T1000 (cell line): ENCODE measurements at places on chromosomes 7 and 10.

DNA sequence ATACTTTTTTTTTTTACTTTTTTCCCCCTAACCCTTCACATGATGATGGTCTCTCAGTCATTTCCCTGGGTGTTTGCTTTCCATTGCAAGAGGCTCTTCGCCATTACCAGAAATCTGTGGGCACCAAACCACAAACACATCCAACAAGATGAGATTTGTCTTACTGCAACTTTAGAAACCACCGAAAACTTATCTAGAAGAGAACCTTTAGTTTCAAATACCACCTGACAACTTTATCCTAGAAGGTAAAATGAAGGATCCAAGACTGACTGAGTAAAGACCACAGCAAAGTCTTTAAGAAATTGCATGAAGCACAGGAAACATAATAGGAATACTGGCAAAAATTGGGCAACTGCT is 363.3 kb upstream of the MBL2 start:
- no peak for DNase-seq

GRCh38 chr10:48199580-48200377 is 74.7 kb downstream of the FRMPD2 start:
- no peak for DNase-seq

- DNase-seq, result no peak
Measured at GRCh38 chr10:112296908-112297331, 13.7 kb downstream of the TECTB start.

DNA sequence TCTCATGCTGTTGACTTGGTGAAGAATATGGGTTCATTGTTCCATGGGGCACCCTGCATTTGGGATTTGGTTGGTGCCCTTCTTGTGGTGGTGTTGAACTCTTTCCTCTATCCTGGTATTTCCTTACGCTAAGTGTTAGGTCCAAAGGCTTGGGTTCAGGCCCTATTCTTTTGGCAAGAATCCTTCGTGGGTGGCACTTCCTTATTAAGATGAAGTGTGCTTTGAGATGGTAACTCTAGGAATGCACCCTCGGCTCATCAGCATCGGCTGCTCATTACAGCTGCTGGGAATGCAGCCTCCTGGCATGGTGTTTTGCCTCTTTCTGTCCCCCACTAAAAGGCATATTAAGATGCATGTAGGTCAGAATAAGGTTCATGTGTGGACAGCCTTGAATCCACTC is 380.7 kb downstream of the RPS24 start:
- DNase-seq, result no peak

GRCh38 chr10:126092366-126093215 is 196.2 kb downstream of the FANK1 start:
- peak; percentile 3 for DNase-seq

- no peak for DNase-seq
Measured at GRCh38 chr7:54663603-54664234, 95.3 kb downstream of the SEC61G start.

GRCh38 chr10:62818426-62819011 is 2.4 kb upstream of the EGR2 start:
- no peak for DNase-seq

- DNase-seq, result no peak
Measured at GRCh38 chr10:84184517-84184916, 9.8 kb upstream of the CDHR1 start.

- no peak for DNase-seq
Measured at GRCh38 chr7:120993553-120994191, 5.2 kb downstream of the CPED1 start.

DNA sequence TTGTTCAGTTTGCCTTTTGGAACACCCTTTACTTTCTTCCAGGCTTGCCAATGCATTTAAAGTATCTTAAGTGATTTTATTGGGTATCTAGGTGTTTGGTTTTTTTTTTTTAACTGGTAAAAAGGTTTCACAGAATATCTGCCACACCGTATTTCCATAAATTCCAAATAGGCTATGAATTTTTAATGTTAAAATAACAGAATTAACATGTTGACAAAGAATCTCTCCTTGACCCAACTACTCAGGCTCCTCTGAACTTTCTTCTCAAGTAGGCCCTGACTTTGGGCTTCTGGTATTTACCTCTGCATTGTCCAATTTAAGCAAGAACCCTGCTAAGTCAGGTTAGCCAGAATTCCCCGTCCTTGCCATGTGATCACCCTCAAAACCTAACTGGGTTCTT is 61.2 kb upstream of the PLA2G12B start:
- no peak for DNase-seq

GRCh38 chr7:107479303-107479702 is 9.4 kb downstream of the GPR22 start:
- no peak for DNase-seq

GRCh38 chr7:66500087-66500486 is 128.6 kb upstream of the KCTD7 start:
- no peak for DNase-seq

- no peak for DNase-seq
Measured at GRCh38 chr7:95874541-95875265, 102.3 kb downstream of the DYNC1I1 start.

DNA sequence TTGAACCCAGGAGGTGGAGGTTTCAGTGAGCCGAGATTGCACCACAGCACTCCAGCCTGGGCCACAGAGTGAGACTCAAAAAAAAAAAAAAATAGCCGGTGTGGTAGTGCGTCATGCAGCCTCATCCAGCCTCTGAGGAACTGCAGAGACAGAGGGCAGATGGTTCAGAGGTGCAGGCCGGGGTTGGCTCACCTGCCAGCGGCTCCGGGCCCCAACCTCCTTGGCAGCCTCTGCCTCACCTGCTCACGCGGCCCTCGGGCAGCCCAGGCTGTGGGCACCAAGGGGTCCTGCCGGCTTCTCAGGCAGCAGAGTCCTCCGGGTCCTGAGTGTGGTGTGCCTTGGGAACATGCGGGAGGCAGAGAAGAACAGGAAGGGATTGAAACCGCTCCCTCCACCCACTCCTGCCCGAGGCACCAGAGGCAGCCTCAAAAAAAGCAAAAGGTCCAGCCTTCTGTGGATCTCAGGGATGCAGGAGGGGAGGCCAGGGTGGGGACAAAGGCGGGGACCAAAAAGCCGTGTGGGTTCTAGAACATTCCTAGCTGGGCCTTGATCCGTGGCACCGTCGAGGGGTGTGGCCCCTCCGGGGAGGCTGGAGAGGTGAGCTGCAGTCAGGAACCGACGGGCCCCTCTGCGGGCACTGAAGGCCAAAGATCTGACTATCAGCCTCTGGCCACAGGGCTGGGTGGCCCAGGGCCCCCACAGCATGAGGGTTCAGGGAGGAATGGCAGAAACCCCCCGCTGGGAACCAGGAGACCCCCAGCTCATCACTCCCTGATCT is 55.4 kb upstream of the DNAJB6 start:
- no peak for DNase-seq

GRCh38 chr10:131852823-131853609 is 47.8 kb upstream of the PPP2R2D start:
- no peak for DNase-seq

DNA sequence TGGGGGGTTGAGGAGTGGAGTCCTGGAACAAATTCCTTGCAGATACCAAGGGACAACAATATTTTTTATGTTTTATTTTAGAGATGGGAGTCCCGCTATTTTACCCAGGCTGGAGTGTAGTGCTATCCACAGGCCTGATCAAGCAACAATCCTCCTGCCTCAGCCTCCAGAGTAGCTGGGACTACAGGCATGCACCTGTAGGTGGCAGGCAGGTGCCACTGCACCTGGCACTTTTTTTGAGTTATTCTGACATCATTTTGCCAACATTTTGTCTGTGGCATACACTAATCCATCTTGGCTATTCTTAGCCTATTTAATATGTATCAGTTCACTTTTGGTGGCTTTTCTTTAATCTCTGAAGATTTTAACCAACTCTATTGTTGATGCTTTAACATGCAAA is 317.8 kb upstream of the MTPN start:
- DNase-seq, result no peak
